ENCODE measurements at places on chromosomes 12 and 14.

GRCh38 chr12:53990311-53991076 is 5.5 kb downstream of the HOXC10 start:
- ATAC-seq = no peak

DNA sequence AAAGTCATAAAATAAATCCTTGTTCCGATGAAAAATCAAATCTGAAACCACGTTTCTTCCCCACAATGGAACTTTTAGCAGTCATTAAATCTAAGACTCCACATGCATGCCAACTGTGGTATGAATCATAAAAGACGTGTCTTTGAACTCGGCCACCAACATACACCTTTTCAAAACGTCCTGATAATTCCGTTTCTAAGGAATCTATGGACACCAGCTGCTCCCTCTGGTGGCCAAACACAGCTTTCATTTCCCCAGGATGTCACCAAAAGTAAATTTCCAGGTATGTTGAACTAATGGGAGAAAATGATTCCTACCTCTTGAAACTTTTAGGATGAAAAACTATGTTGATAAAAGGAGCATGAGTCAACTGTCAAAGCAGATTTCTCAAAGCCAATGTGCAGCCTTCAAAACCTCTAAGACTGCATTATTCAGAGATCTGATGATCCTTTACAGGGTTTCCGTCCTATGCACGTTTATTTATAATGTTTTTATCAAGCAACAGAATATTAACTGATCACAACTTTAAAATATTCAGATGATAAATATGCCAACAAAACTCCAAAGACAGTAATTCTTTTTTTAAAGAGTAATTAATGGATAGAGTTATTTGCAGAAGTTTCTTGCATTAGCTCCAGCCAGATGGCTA is 96.2 kb downstream of the CIT start:
- no peak for ATAC-seq

DNA sequence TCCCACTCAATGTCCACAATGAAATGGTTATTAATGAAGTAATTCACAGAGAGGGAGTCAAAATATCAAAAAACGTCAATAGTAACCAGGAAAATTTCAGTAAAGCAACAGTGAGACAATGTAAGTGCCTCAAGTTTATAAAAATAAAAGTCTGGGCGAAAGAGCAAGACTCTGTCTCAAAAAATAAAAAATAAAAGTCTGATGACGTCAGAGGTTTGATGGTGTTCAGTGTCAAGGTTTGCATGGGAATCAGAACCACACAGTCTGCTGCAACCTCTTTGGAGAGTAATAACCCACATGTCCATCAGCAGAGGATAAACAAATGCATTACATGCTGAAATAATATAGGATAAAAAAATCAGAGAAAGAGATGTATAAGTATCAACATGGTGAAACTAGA is 152.4 kb downstream of the ASCL1 start:
- ATAC-seq = no peak

GRCh38 chr12:131315601-131316000 is 361.9 kb downstream of the ADGRD1 start:
- ATAC-seq = no peak

DNA sequence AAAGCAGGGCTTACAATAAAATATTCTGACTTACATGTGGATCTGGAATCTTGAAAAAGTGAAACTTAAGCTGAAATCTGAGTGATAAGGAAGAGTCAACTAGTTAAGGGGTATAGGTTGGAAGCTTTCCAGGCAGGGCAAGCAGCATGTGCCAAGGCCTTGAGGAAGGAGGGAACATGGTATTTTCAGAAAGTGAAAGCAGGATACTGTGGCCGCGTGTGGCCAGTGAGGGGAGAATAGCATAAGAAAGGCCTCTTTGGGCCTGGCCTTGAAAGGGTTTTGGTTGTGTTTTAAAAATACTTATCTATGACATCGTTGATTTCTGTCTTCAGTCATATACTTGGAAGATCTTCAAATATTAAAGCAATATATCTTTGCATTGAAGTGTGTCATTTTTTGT is 213.4 kb downstream of the AKAP6 start:
- ATAC-seq = no peak

DNA sequence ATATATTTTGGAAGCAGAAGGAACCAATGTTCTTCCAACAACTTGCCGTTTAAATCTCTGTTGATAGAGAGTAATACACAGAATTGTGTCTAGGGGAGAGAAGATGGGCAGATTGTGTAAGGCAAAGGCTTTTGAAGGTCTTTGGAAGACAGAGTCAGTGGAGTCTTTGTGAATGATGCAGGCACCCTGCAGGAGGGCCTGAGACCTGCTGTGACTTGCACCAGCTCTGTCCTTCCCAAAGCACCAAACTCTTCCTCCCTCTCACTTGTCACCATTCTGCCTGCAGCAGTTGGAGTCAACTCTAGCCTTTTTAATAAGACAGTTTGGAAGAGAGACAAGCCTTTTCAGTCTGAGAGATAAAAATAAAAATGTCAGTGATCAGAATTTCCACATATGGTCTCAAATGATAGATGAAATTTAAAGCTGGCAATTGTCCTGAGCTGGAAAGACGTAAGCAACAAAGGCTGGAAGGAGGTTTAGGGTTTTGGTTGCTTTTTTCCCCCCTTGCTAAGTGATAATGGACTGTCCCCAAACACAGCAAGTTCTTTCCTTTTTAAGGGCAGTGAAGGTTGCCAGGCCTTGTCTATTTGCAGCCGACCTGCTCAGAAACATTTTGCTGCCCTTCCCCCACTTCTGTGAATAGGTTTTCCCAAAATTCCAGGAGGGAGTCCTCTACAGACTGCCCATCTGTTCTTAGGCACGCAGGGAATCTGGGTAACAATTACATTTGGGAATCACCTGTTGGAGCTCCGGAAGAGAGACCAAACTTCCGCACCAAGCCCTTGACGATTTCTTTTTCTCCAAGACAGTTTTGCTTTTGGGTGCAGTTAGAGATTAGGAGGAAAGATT is 103.0 kb upstream of the NTF3 start:
- no peak for ATAC-seq

DNA sequence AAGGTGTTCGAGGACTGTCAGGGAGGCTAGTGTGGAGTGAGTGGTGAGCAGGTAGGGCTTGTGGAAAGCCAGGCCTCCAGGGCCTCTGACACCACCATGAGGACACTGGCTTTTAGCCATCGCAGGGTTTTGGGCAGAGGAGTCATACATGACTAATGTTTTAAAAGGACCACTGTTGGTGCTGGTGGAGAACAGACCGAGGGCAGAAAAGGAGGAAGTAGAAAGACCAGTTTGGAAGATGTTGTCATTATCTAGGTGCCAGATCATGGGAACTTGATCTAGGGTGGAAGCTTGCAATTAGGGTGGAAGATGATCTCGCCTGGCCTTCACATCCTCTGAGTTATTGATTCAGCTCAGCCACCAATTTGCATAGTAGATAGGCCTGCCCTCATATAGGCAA is 144.2 kb downstream of the C12orf75 start:
- ATAC-seq = no peak

DNA sequence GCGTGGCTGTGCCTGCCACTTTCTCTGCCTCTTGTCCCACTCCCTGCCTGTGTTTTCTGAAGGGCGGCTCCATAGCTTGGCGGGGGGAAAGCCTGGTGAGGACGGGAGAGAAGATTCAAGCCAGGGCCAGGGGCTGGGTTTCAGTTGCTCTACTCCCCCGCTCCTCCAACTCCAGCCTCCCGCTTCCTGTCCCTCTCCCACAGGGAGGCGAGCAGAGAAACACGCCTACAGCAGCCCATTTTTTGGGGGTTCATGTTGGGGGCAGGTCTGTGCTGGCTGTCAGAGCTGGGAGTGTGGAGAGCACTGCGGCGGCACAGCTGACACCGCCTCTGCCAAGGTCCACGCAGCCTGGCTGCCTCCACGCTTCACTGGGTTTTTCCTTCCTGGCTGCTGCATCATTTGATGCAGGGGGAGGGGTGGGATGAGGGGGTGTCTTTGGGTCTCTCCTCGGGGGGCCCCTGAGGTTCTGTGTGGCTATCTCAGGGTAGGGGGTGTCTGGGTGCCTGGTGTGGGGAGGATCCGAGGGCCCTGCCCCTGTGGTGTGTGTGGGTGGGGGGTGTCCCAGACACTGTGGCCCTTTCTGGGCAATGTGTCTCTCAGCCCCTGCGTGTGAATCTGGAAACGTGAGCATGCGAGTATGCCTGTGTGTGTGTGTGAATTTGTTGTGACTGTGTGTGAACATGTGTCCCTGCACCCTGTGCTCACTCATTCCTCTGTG is 10.7 kb upstream of the KRT80 start:
- no peak for ATAC-seq

- no peak for ATAC-seq
Measured at GRCh38 chr12:104889735-104890134, 68.4 kb downstream of the SLC41A2 start.
